ENCODE measurements at places on chromosomes 7 and 10.

DNA sequence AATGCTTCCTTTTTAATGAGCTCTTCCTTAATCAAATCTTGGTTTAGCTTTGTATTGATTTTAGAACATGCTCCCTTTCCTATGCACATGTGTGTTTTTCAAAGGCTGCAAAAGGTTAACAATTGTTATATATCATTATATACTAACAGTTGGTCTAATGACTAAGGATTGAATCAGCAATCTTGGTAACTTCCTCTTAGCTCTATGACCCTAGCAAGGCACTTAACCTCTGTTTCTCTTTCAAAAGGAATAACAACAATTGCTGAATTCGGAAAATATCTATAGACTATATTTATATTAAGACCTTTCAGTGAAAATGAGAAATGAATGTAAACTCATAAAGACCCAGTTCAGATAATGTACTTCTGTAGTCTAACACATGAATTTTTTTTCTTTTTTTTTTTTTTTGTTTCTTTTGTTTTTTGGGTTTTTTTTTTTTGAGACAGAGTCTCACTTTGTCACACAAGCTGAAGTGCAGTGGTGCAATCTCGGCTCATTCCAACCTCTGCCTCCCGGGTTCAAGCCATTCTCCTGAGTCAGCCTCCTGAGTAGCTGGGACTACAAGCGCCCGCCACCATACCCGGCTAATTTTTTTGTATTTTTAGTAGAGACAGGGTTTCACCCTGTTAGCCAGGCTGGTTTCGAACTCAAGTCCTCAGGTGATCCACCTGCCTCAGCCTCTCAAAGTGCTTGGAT is 48.8 kb downstream of the HOXA1 start:
- no peaks in the 10 kb centered on the region for H3K36me3 ChIP-seq
- no peaks in the 10 kb centered on the region for H3K4me1 ChIP-seq
- no peak overlapping the region for H3K27ac ChIP-seq
- H3K4me3 ChIP-seq: no peak overlapping the region

GRCh38 chr10:31757831-31758230 is 170.8 kb downstream of the ARHGAP12 start:
- H3K4me1 ChIP-seq: peaks cover 9% of the 10 kb centered on the region
- no peaks in the 10 kb centered on the region for H3K27me3 ChIP-seq

- no peaks in the 10 kb centered on the region for H3K4me1 ChIP-seq
- H3K27ac ChIP-seq: no peak overlapping the region
- no peak for DNase-seq
- no peaks in the 10 kb centered on the region for H3K36me3 ChIP-seq
- H3K4me3 ChIP-seq: no peak overlapping the region
Measured at GRCh38 chr10:128438417-128439063, 312.3 kb upstream of the MKI67 start.

- H3K4me3 ChIP-seq: no peak overlapping the region
- no peak overlapping the region for H3K27ac ChIP-seq
- no peaks in the 10 kb centered on the region for H3K27me3 ChIP-seq
Measured at GRCh38 chr7:36203071-36203790, 50.2 kb downstream of the EEPD1 start.

DNA sequence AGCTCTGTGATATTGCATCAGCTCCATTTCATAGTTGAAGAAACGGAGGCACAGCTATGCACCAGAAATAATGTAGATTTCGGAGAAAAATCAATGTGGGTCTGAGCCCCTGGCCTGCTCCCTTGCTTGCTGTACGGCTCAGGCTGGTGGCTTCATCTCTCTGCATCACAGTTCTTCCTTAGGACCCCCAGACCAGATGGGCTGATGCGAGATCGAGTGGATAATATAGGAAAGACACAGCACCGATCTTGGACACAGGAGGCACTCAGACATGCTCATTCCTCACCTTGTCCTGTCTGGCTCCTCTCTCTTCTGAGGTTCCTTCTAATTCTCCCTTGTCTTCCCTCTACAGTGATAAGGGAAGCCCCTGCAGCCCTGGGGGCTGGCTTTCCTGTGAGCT is 365.9 kb upstream of the ZMIZ1 start:
- H3K4me1 ChIP-seq: peaks cover 5% of the 10 kb centered on the region
- no peak overlapping the region for H3K4me3 ChIP-seq
- H3K36me3 ChIP-seq: no peaks in the 10 kb centered on the region
- H3K27ac ChIP-seq: no peak overlapping the region
- no peak for DNase-seq

DNA sequence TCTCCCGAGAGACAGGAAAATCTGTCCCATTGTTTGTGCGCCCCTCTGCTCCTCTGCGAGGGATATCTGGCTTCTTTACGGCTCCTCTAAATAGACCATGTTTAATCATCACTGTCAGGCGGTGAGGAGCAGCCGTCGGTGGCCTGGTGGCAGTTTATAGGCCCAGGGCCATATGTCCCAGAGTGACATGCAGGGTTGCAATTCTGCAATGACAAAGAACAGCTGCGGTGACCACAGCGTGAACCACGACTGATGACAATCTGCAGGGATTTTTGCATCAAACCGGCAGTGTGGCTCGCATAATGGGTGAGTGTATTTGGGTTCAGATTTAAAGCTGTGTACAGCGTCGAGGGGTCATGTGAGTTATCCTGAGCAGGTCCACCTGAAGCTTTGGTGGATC is 41.5 kb downstream of the GATA3 start:
- no peaks in the 10 kb centered on the region for H3K4me1 ChIP-seq
- H3K4me3 ChIP-seq: no peak overlapping the region
- DNase-seq: no peak
- no peak overlapping the region for H3K27ac ChIP-seq

GRCh38 chr7:65980478-65981250 is 1.3 kb downstream of the GUSB start:
- no peaks in the 10 kb centered on the region for H3K27me3 ChIP-seq
- H3K36me3 ChIP-seq: peaks cover 8% of the 10 kb centered on the region
- DNase-seq: peak; percentile 8
- H3K4me3 ChIP-seq: peak overlapping the region; percentile 69
- peaks cover 6% of the 10 kb centered on the region for H3K4me1 ChIP-seq
- peak overlapping the region; percentile 53 for H3K27ac ChIP-seq

DNA sequence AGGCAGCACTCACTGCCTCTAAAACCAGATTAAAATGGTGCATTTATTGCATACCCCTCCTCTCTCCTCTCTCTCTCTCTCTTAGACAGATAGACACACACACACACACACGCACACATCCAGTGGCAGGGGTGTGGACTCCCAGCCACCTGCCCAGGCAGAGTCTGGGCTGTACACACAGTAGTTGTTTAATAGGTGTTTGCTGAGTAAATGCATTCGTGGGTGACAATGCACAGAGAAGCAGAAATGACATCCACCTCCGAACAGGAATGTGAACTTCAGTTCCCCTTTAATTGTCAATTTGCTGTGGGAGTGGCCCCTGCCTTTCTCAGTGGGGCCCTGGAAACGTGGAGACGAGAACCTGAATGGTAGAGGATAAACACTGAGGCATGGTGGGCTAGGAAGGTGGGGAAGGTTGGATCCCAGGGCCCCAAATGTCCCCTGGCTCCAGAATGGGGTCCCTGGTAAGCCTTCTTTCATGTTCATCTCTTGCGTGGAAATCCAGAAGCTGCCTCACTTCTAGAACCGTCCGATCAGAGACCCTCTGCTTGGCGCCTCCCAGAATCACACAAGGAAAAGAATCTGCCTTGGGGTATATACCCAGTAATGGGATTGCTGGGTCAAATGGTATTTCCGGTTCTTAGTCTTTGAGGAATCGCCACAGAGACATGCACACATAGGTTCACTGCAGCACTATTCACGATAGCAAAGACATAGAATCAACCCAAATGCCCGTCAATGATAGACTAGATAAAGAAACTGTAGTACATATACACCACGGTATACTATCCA is 58.5 kb upstream of the ECHDC3 start:
- H3K27me3 ChIP-seq: peaks cover 9% of the 10 kb centered on the region
- no peak for DNase-seq
- no peaks in the 10 kb centered on the region for H3K4me1 ChIP-seq

DNA sequence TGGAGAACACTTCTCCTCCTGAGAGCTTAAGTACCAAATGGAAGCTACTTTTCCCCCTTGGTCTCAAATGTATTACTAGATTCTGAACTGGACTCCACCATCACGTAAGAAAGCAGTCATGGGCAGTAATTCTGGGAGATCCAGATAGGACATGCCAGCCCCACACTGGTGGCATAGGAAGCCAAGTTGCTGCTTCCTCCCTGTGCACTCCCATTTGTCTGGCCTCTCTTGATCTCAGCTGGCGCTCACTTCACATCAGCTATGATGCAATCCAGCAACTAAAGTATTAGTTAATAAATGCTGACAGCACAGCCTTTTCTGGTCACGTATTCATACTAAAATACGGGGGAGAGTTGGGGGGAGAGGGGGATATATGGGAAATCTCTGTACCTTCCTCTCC is 3.4 kb upstream of the IL6 start:
- H3K4me3 ChIP-seq: no peak overlapping the region
- no peaks in the 10 kb centered on the region for H3K36me3 ChIP-seq
- peak overlapping the region; percentile 24 for H3K27ac ChIP-seq
- peaks cover 18% of the 10 kb centered on the region for H3K4me1 ChIP-seq
- DNase-seq: peak; percentile 71

GRCh38 chr7:99453105-99453504 is 12.9 kb downstream of the ATP5MF start:
- no peak overlapping the region for H3K4me3 ChIP-seq
- H3K4me1 ChIP-seq: no peaks in the 10 kb centered on the region
- no peaks in the 10 kb centered on the region for H3K27me3 ChIP-seq
- H3K36me3 ChIP-seq: peaks cover 36% of the 10 kb centered on the region
